ENCODE measurements at places on chromosomes 6 and 20.

DNA sequence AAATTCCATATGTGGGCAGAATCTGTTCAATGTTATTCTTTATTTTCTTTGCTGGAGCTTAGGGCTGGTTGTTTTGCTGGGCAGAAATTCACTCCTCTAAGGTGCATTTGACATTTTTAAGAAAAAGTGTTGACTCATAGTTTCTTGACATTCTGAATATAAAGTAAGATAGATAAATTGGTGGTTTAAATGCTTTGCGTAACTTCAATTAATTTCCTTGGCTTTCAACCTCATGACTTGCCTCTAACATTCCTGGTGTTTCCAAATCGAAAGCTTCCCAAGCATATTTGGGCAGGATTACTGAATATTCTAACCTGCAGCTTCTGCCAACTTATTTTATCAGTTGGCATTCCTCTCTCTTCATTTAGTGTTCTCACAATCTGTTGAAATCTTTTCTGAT is 718.7 kb upstream of the ADGRB3 start:
- ATAC-seq: no peak

- ATAC-seq: no peak
These were observed 802.4 kb downstream of the EYS start for GRCh38 chr6:64904616-64905015.

GRCh38 chr6:42140032-42140431 is 2.4 kb downstream of the C6orf132 start:
- ATAC-seq: peak; percentile 18

- no peak for ATAC-seq
These were observed 10.2 kb upstream of the HIVEP1 start for GRCh38 chr6:12001706-12002435.

DNA sequence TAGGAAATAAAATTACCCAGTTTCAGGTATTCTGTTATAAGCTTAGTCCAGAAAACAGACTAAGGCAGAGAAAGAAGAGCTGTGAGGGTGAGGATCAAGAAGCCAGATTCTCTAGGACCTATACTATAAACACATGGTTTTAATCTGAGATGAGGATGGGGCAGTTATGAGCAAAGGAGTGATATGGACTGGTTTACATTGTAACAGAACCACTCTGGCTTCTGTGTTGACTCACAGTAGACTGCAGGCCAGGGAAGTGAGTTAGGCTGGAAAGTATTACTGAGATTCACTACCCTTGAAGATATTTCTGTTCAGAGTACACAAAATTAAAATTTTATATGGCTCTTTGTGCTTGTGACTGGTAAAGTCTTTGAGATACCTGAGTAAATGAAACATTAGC is 3.2 kb upstream of the RWDD1 start:
- ATAC-seq: no peak

DNA sequence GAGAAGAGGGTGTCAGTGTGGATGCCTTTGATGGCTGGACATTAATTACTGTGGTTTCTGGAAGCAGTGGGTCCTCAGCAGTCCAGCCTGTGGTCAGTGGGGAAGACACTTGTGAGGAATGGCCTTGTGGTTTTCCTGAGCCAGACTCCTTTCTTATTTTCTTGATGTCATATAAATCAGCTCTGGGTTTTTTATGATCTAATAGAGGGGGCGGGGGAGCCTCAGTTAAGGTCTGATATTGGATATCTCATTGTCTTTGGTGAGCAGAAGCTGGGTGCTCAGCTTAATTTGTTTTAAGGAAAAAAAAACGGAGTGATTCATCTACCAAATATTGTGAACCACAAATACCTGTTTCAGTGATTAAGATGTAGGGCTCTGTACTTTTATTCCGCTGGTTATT is 62.1 kb downstream of the OTOR start:
- no peak for ATAC-seq

DNA sequence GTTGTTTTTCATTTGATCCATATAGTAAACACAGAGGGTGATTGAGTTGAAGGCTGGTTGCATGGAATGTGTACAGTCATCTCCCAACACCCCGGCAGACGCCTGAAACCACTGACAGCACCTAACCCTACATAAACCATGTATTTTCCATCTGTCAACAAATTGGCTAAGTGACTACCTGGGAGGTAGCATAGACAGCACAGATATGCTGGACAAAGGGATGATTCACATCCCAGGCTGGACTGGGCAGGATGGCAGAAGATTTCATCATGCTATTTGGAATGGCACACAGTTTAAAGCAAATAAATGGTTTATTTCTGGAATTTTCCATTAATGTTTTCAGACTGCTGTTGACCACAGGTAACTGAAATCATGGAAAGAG is 4.4 kb upstream of the VIP start:
- peak; percentile 82 for ATAC-seq

GRCh38 chr6:52788478-52788877 is 15.1 kb downstream of the GSTA1 start:
- ATAC-seq: no peak

- ATAC-seq: no peak
These were observed 40.5 kb downstream of the IPCEF1 start for GRCh38 chr6:154316131-154316530.

All from SK-N-SH treated with all-trans-retinoic acid at 6 μM for 48 hours (cell line).